ENCODE measurements at places on chromosomes 2 and 18. TPM values are rescaled to one million over a fixed set of nuclear protein-coding genes. Genes with fewer than 3 reads are reported as not detected.

DNA sequence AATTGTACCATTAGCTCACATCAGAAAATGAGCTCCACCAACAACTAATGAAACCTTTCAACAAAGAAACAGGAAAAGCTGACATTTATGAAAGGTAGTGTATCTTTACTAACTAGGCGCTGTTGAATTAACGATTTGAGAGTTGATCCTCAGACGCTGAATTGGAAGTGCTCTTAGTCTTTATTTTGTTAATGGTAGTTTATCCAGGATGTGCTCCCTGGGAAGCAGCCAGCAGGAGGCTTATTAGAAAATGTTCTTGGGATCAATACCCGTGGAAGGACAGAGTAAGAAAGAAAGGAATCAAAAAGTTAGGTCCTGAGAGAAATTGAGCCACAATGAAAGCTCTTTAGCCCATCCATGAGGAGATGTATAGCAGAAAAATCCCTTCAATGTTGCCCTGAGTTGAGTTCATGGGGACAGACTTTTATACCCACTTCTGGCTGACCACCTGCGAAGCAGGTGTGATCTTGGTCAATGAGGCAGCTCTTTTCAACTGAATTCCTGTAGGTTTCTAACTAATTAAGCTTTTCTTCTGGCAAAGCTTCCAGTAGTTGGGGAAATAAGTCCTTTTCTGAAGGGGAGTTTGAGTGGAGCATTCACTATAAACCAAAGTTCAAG, 492.6 kb upstream of the REG3G start:
- no peak overlapping the region for H3K4me3 ChIP-seq
- no peaks in the 10 kb centered on the region for H3K36me3 ChIP-seq
- no peaks in the 10 kb centered on the region for H3K4me1 ChIP-seq
- DNase-seq = no peak
- H3K27ac ChIP-seq = no peak overlapping the region

DNA sequence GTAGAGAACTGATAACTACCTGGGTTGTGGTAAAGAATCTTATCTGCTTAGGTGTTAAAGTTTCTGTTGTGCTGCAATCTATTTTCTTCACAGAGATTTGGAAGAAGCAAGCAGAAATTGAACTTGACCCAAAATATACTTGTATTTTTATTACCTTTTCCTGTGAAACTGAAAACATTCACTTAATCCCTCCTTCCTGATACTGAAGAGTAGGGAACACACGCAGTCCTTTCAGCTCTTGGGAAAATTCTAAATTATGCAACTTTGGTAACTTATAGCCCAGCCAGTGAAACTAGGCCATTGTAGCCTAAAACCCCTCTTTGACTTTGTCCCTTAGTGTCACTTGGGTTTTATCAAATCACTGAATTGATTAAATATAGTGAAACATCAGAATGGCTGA, 128.4 kb upstream of the MEIS1 start:
- H3K36me3 ChIP-seq = no peaks in the 10 kb centered on the region
- H3K27me3 ChIP-seq = no peaks in the 10 kb centered on the region
- no peak for DNase-seq
- H3K27ac ChIP-seq = no peak overlapping the region
- no peaks in the 10 kb centered on the region for H3K4me1 ChIP-seq
- H3K4me3 ChIP-seq = no peak overlapping the region

GRCh38 chr2:202278944-202279343, 13.4 kb downstream of the NOP58 start:
- peaks cover 41% of the 10 kb centered on the region for H3K4me1 ChIP-seq
- DNase-seq = no peak
- H3K27ac ChIP-seq = peak overlapping the region; percentile 61
- H3K27me3 ChIP-seq = no peaks in the 10 kb centered on the region

DNA sequence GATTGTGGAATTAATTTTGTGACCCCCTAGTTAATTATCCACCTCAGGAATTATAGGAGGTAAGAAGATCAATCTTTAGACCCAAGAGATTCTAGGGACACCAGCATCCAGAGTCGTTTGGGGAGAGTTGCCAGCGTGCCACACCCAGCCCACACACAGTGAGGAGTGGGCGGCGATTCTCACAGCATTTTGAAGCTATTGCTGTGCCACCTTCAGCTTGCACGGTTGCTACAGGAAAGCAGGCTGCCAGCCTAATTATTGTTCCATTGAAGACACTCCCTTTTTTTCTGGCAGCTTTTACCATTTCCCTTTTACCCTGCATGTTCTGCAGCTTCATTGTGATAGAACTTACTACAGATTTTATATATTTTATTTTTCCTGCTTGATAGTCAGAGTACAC, 13.1 kb upstream of the MYL12A start:
- no peak overlapping the region for H3K4me3 ChIP-seq
- peak; percentile 36 for DNase-seq
- H3K36me3 ChIP-seq = peaks cover 2% of the 10 kb centered on the region
- peaks cover 2% of the 10 kb centered on the region for H3K4me1 ChIP-seq
- no peak overlapping the region for H3K27ac ChIP-seq
- H3K27me3 ChIP-seq = no peaks in the 10 kb centered on the region

GRCh38 chr18:33653231-33653630, 75.2 kb downstream of the ASXL3 start:
- H3K4me1 ChIP-seq = no peaks in the 10 kb centered on the region
- no peak overlapping the region for H3K27ac ChIP-seq
- no peak overlapping the region for H3K4me3 ChIP-seq
- H3K27me3 ChIP-seq = no peaks in the 10 kb centered on the region

The TRIP12 gene
- total RNA-seq = 212 TPM

The LIMS4 gene
- 0.83 TPM for total RNA-seq

The IL1R2 gene
- 1.1 TPM for total RNA-seq

The FTCDNL1 gene
- 2.0 TPM for total RNA-seq

All from activated CD8-positive, alpha-beta T cell treated with anti-CD3 and anti-CD28 coated beads for 36 hours (primary cell).